ENCODE measurements at places on chromosomes 13 and 19.

DNA sequence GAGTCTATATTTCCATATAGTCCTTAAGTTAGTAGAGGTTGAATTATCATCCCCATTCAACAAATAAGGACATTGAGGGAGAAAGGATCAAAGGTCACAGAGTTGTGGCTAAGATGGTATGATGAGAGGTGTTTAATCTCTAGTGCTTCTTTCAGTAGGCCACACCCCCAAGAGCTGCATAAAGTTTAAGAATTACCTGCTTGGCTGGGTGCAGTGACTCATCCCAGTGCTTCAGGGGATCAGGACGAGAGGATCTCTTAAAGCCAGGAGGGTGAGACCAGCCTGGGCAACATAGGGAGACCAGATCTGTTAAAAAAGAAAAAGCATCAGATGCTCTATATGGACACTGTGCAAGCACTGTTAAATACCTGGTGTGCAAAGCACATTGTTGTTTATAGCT is 560.0 kb upstream of the KLHL1 start:
- DNase-seq = no peak

GRCh38 chr13:78875792-78876580 is 217.0 kb upstream of the OBI1 start:
- DNase-seq = no peak

DNA sequence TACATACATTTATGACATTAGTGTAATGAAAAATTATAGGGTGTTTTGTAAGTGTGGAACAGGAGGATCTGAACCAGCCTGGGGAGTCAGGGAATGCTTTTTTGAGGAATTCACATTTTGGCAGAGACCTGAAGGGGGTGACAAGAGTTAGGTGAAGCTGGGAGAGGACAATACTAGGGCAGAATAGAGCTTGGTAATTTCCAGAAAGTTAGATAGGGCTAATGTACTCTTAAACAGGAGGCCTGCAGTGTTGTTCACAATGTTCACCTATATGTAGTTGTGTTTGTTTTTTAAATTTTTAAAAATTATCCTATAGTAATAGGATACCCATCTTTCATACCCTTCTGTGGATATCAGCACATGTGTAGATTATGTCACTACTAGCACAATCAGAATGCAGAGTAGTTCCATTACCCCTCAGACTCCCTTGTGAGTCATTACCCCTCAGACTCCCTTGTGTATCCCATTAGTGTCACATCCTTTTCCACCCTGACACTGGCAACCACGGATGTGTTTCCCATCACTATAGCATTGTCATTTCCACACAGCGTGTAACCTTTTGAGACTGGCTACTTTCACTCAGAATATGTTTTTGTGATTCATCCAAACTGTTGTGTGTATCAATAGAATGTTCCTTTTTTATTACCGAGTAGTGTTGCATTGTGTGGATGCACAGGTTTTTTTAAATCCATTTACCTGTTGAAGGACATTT is 43.1 kb downstream of the PCCA start:
- no peak for DNase-seq

DNA sequence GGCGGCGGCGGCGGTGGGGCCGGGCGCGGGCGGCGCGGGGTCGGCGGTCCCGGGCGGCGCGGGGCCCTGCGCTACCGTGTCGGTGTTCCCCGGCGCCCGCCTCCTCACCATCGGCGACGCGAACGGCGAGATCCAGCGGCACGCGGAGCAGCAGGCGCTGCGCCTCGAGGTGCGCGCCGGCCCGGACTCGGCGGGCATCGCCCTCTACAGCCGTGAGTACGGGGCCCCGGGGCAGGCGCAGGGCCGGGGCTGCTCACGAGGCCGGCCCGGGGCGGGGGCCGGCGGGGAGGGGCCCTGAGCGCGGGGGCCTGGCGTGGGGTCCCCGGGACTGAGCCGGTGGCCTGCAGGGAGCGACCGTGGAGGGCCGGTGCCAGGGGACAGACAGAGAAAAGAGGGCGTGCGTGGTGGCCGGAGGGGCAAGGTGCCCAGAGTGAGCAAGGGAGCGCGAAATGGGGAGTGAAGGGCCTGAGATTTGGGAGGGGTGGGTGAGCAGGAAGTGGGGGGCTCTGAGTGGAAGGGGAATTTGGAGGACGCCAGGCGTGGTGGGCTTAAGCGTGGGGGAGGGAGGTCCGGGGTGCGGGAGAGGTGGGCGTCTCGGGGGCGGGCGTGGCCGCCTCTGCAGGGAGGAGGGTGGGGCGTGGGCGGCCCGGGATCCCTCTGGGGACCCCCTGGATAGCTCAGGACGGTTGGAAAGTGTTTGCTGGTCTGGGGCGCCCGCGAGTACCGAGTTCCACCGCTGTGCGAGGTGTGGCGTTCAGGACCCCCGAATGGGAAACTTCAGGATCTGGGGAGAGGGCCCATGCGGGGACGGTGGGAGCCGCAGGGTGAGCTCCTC is 575 bp downstream of the CARM1 start:
- DNase-seq = peak; percentile 49

GRCh38 chr13:25733001-25733491 is 318.8 kb downstream of the SHISA2 start:
- no peak for DNase-seq

GRCh38 chr19:10390652-10391286 is 10.4 kb upstream of the TYK2 start:
- peak; percentile 81 for DNase-seq

GRCh38 chr13:44236370-44236769 is 137.3 kb upstream of the SERP2 start:
- DNase-seq = no peak

DNA sequence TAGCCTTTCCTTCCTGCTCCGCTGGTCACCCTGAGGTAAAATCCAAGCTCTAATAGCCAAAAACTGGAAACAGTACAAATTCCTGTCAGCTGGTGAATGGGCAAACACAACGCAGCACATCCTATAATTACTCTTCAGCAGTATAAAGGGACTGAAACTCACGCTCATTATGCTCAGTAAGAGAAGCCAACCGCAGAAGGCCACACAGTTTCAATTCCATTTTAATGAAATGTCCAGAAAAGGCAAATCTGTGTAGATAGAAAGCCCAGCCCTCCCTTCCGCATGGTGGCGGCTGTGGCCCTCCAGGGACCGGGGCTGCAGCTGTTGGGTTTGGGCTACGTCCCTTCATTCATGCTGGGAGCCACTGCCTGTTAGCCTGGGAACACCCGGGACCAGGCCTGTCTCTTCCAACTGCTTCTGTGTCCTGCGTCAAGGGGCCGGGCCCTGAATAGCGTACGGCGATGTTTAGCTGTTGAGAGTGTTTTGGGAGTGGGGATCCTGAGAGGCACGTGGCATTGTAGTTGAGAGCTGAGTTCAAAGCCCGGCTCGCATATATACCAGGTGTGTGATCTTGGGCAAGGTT is 23.5 kb downstream of the NKPD1 start:
- no peak for DNase-seq

GRCh38 chr19:49125025-49125731 is 5.8 kb downstream of the PPFIA3 start:
- no peak for DNase-seq

- DNase-seq = no peak
These were observed 10.1 kb downstream of the NFILZ start for GRCh38 chr19:8640402-8641004.

DNA sequence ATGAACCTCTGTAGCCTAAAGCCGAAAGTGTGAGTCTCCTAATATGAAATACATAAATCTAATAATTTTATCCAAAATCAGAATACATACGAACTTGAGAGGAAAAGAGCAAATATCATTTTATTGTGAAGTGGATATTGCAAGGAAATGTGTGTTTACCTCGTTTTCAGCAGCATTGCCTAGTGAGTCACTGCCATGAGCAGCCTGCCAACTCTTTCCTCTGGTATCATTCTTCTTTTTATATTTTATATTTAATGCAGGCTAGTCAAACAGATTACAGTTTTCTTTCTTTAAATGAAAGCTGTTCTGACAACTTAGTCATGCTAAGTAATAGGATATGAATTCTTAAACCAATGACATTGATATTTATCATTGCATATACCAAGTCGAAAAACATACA is 44.2 kb downstream of the EDNRB start:
- no peak for DNase-seq

DNA sequence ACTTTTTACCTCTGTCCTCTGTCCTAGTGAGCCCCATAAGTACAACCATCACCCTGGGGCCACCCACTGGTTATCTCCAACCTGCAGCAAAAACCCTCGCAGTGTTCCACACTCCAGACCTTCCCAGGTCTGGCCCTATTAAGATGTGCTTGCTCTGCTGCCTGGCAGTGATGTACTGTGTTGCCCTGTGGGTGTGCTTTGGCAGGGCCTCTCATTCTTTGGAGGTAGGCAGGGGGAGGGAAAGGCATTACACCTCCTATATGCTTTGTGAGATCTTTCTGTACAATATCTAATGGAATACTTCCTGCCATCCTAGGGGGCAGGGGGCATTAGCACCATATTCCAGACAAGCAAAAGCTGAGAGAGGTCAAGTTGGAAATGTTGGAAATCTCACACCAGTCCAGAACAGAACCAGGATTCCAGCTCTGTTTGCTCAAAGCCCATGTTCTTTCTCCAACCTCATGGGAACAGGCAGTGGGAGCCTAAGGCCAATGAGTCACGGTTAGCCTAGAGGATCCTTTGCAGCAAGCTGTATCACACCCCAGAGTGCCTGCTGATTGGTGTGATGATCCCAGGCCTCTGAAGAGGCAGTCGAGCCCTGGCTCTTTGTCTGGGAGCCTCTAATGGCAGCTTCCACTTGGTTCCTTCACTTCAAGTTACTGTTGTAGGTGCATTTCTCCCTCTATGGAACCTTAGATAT is 59.7 kb upstream of the UBL3 start:
- DNase-seq = no peak

DNA sequence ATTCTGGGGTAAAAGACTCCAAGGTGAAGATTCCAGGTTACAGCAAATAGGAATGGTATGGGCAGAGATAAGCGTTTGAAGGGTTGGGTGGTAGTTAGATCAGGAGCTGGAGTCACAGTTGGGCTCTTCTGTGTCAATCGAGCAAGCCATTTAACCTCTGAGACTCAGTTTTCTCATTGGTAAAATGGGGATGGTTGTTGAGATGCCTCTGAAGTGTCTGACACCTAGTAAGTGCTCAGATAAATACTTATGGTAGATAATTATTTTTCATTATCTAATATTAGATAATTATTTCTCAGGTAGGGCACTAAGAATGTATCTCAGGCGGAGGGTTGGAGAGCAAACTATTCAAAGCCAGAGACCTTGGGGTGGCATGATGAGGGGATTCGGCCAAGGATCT is 7.8 kb downstream of the LTBP4 start:
- DNase-seq = no peak

GRCh38 chr19:5335593-5335992 is 5.0 kb downstream of the PTPRS start:
- no peak for DNase-seq

- no peak for DNase-seq
These were observed 116.3 kb upstream of the SLC7A1 start for GRCh38 chr13:29711776-29712175.

GRCh38 chr19:1453525-1454364 is 3.8 kb downstream of the APC2 start:
- no peak for DNase-seq

GRCh38 chr13:27482983-27483382 is 32.6 kb upstream of the MTIF3 start:
- no peak for DNase-seq

- no peak for DNase-seq
These were observed 163.0 kb upstream of the TMTC4 start for GRCh38 chr13:100837631-100838030.

DNA sequence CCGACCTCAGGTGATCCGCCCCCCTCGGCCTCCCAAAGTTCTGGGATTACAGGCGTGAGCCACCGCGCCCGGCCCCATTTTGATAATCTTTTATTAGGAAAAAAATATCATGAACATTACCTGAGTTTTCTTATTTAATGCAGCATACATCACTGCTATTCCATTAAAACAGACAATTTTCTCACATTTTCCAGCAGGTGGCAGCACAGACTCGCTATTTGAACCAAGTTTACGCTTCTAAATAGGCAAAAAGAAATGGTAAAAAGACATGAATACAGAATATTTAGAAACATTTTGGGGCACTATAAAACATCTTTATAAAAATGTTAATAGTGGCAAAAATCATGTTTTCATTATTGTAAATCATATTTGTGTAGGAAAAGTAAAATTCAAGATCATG is 903.1 kb downstream of the SLITRK6 start:
- DNase-seq = peak; percentile 25

DNA sequence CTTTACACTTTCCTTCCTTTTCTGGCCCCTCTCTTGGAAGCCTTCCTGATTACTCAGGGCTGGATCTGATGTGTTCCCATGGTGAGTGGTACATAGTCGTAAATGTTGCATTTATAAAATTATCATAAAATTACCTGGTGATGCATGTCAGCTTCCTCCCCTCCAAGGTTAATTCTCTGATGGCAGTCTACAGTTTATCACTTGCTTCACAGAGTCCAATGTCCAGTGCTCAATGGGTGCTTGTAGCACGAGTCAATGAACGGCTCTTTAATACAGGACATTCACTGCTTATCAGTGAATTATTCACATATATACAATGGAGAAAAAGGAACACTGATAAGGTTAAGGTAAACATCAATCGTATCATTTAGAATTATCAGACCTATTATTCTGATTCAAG is 27.0 kb upstream of the OXGR1 start:
- no peak for DNase-seq

GRCh38 chr19:18710186-18710585 is 26.7 kb downstream of the CRTC1 start:
- no peak for DNase-seq

GRCh38 chr13:63198071-63198470 is 1782.4 kb upstream of the PCDH20 start:
- DNase-seq = no peak

- DNase-seq = no peak
These were observed 75.0 kb downstream of the RASA3 start for GRCh38 chr13:114057166-114058050.
